ENCODE measurements at places on chromosomes 11 and 22.

DNA sequence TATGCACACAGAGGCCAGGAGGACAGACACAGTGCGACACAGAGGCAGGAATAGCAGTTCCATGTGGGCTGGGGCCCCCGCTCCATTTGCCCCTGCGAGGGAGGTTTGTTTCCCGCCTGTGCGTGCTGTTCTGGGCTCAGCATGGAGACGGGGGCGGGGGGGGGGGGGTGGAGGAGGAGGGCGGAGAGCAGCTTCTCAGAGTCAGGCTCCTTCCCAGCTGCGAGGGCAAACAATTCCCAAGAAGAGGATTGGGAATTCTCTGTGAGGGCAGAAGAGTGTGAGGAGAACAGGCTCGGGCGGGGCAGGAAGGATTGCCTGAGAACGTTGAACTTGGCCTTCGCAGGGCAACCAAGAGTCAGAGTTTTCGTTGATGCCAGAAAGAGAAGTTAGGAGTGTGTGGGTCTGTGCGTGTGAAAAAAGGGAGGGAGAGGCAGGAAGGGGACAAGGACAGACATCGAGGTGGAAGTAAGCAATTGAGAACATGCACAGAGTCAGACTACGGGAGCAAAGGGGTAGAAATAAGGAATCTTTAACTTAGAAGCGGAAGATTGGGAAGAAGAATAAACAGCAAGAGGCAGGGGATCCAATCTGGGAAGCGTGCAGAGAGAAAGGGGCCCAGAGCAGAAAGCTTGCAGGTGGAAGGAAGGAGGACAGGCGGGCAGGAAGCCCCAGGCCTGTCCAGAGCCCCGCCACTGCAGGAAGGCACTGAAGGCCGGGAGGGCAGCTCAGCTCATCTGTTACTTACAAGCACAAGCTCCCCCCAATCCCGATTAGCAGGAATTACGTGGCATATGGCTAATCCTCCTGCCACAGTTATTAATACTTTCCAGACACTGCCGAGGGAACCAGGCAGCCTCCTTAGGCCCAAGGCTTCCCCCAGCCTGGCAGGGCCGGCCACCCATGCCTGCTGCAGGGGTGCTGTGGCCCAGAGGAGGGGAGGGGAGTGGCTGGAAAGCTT is 15.6 kb upstream of the JAM3 start:
- DNase-seq = no peak

DNA sequence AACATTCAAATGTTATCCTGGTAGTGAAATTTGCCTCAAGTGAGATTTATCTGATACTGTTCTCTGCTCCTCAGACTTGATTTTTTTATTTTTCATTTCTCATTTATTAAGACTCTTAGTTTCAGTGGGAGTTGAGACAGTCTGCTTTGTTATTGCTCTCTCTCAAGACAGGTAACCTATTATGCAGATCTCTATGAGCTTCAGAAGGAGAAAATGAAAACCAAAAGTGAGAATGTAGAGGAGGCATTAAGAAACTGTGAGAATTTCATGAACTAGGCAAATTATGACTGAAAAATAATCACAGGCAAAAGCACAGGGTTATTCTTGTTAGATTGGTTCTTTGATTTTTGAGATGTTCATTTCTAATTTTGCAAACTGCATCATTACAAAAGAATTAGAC is 290.0 kb upstream of the CHORDC1 start:
- DNase-seq = no peak

- no peak for DNase-seq
Measured at GRCh38 chr11:120923866-120924508, 99.9 kb upstream of the TBCEL start.

GRCh38 chr11:45665933-45666647 is 668 bp upstream of the CHST1 start:
- no peak for DNase-seq

GRCh38 chr11:69089258-69089657 is 40.5 kb downstream of the TPCN2 start:
- peak; percentile 71 for DNase-seq

GRCh38 chr11:63911876-63912275 is 5.1 kb downstream of the RCOR2 start:
- no peak for DNase-seq

GRCh38 chr11:44883277-44883676 is 67.4 kb downstream of the TP53I11 start:
- DNase-seq = no peak

GRCh38 chr11:786235-787083 is 3.4 kb downstream of the CEND1 start:
- no peak for DNase-seq

DNA sequence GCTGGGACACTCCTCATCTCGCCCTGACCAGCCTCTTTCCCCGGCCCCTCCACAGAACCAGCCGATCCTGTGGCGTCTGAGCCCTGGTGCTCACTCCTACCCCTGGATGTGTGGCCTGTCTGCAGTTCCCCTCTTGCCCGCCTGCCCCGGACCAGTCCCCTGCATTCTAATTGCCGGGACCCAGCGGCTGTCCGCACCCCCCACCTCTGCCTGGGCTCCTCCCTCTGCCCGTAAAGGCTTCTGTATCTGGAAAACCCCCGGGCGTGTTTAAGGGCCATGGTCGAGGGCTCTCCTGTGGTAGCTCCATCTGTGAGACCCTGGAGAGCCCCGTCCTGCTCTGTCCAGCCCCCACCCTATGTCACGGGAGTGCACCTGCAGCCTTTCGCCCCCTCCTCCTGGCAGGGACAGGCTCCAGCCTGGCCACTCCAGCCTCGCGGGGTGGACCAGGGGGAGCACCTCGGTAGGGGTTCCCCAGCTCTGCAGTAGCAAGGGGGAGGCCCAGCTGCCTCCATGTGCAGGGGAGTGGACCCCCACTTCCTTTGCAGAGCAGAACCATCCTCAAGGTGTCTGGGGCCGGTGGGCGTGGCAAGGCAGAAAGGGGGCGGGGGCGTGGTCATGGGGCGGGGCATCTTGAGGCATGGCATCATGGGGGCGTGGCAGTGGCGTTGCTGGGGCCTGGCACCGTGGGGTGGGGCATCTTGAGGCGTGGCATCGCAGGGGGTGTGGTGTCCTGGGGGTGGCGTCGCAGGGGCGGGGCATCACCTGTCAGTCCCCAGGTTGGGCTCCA is 430.4 kb downstream of the TBC1D22A start:
- DNase-seq = no peak

GRCh38 chr11:134958870-134959269 is 546.8 kb upstream of the B3GAT1 start:
- DNase-seq = no peak

GRCh38 chr11:8217926-8218325 is 45.8 kb downstream of the LMO1 start:
- DNase-seq = no peak

- DNase-seq = no peak
Measured at GRCh38 chr11:3126901-3127691, 38.0 kb downstream of the OSBPL5 start.

DNA sequence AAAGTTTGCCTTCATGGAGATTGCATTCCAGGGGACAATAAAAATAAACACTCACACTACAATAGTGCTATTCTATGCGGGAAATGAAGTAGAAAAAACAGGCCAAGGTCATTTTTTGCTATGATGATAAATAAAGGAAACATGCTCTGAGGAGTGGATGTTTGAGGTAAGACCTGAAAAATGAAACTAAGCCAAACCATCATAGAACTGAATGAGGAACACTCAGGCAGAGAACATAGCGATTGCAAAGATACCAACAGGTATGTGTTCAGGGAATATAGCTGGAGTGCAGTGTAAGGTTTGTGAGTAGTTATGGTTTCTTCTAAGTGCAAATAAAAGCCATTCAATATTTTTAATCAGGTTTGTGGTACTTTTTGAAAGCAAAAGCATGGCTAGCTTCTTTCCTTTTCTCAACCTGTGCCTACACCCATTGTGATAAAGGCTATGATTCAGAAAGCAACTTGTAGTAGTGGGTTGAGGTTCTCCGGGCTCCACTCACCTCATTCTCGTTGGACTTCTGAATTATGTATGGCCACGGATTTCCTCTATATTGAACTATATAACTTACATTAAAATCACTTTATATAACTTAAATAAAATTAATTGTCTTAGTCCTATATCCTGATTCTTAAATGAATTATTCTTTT is 278.2 kb upstream of the CHORDC1 start:
- no peak for DNase-seq

DNA sequence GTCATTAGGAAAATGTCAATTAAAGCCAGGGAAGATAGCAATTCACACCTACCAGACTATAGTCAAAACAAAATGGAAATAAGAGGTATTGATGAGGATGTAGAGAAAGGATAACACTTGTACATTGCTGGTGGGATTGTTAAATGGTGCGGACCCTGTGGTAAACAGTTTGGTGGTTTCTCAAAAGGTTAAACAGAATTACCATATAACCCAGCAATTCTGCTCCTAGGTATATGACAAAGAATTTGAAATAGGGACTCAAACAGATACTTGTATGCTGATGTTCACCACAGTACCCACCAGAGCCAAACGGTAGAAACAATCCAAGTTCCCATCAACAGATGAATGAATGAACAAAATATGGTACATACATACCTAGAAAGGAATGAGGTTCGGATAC is 33.0 kb upstream of the TOP3B start:
- no peak for DNase-seq

DNA sequence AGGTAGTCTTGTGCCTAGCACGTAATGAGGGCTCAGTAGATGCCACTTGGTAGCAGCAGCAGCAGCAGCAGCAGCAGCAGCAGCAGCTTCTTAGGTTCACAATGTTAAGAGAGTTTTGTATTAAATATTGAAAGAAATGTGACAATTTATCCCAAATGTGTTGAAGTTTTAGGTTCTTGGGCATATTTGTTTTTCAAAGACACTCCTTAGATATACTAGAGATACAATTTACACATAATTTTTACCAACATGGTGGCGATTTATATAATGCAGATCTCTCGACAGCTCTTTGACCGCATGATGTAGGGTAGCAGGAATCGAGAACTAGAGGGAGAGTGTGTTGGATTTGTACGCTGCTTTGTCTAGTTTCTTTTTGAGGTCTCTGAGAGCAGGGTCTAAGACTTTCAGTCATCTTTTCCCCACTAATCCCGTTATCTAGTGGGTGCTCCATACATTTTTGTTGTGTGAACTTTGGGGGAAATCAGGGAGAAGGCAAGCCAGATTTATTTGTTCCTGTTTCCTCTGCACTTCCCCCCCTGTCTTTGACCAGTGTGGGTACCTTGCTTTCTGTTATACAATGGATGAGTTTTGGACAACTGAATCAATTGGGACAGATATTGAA is 1.4 kb downstream of the FDX1 start:
- DNase-seq = peak; percentile 33

GRCh38 chr22:42991010-42991651 is 23.8 kb downstream of the PACSIN2 start:
- peak; percentile 84 for DNase-seq

GRCh38 chr22:28148816-28149465 is 229.9 kb upstream of the PITPNB start:
- no peak for DNase-seq

DNA sequence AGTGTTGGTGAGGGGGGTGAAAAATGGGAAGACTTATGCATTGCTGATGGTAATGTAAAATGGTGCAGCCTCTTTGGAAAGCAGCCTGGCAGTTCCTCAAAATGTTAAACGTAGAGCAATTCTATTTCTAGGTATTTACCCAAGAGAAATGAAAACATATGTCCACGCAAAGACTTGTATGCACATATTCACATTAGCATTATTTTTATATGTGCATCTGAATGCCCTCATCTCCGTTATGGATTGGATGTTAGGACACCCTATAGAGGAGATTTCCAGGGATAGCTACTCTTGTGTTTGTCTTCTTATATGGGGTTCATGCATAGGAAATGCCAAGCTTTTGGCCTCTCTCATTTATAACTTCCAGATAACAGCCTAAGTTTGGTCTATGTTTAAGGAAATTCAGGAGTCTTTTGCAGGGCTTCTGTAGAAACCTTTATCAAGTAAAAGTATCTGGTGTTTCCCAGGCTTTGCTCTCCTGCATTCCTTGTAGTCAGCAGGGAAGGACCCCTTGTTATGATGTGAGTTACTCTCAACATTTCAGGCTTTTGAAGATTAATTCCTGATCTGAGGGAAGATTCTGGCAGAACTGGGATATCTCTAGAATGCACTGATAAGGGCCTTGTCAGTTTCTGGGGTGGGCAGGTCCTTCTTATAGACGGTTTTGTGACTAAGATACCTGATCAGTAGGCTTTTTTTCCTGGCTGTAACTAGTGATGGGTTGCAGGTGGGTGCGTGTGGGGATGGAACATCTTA is 116.8 kb downstream of the TEAD1 start:
- no peak for DNase-seq

DNA sequence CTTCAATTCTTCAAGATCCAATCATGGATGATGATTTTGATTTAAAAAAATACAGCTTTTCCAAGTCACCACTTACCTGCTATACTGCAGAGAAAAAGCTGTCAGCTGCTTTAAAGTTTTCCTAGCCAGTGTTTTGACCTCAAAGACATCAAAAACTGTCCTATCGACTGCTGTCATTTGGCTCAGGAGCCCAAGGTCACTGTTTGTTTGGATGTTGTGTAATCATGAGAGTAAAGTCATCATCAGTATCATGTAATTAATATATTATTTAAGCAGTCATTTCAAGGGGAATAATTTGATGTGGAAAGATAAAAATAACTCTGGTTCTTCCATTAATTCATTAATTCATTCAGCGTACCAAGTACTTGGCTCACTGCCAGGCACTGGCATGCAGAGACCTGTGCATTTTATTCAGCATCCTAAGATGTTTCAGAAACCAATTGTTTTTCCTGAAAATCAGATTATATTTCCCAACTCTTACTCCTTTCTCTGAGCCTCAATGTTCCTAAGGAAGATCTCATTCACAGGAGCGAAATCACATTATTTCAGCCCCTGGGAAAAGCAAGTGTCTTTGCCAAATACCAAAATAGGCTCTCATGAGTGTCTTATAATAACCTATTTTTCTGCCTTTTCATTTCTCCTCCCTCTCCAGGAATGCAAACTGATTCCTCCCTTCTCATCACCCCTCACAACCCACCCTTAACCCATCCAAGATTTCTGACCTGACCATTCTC is 59.9 kb downstream of the SLC1A2 start:
- DNase-seq = no peak

DNA sequence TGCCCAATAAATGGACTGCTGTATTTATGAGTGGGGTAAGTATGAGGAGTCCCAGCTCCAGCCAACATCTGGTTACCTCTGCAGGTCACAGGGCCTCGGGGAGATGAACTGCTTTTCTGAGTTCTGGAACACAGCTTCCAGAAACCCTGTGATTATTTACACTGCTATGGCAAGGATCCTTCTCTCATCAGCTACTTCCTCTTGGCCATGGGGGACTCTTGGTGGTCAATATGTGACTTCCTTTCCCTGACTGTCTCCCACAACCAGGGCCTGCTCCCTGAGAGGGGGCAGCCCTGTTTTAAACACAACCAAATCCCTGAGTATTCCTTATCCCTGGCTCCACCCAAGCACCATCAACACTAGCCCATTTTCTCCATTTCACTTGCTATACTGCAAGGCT is 10.0 kb downstream of the RHOG start:
- DNase-seq = no peak

DNA sequence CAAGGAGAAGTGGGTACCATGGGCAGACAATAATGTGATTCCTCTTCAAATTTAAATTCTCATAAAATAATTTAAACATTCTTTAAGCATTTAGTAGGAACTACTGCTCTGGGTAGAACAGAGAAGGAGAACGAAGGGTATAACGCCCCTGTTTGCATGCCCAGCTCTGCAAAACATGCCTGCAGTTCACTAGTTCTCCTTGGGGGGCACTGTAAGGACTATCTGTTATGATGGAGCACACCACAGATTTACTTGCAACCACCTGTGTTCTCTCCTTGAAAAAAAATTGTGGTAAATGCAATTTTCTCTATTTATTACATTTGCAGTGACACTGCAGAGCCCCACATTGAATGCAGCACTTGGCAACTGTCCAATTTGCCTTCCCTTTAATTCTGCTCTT is 100.3 kb downstream of the GUCY1A2 start:
- DNase-seq = peak; percentile 8

GRCh38 chr11:47979378-47980087 is 826 bp upstream of the PTPRJ start:
- no peak for DNase-seq

Measured in choroid plexus epithelial cell (primary cell).